ENCODE measurements at places on chromosomes 11 and 22.

DNA sequence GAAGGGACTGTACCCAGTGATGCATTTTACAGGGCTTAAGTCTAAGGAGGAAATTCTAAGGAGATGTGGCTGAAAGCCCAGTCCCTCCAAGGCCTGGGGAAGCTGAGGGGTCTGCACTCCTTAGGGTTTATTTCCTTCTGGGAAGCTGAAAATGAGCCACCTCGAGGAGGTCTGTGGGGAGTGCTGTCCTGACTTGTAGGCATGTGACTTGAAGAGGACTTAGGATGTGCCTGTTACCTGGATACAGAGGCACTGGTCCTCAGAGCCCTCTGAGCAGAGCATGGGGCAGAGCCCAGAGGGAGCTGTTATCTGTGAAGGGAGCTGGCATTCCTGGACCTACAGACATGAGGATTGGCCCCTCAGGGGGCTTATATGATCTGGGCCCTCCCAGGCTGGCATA, 77.1 kb downstream of the TP53I11 start:
- DNase-seq, result no peak

DNA sequence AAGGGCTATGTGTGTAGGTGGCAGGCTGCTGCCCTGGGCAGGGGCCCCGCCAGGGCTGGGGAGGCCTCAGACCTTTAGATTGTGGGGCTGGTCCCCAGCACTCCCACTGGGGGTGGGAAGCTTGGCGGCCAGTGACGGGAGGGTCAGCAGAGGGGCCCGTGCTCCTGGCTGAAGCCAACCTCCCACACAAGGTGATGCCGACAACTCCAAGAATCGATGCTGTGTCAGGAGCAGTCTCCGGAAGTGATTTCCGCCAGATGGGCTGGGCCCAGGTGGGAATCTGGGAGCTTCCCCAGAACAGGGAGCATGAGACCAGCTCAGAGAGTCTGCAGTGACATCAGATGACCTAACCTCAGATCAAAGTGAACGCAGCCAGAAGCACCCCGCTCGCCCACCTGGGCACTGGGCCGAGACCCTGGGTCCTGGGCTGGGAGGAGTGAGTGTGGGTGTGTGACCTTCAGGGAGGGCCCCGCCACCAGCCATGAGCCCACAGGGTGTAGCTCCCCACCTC, 7.7 kb downstream of the TRPM5 start:
- DNase-seq, result no peak

DNA sequence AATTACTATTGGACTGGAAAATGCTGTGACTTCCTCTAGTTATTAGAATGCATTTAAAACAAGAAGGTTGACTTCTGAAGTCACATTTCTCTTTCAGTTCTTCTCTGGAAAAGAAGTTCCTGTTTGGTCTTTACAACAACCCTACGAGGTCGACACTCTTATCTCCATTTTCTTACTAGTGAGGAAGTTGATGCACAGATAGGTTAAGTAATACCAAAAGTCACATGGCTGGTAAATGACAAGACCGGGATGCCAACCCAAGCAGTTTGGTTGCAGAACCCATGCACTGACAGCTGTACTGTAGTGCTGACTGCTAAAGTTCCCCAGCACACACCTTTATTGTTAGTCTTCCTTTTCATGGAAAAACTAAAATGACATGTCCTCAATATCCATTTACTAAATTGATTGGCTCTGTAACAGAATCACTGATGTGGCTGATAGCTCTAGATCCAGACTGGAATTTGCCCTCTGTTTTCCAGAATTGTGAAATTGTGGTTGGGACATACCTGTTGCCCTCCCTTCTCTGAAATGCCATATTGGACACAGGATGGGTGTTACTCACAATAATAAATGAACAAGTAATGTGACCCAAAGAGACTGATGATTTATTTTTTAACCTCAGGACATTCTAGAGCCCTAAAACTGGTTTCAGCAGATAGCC, 9.4 kb upstream of the TECTA start:
- no peak for DNase-seq

DNA sequence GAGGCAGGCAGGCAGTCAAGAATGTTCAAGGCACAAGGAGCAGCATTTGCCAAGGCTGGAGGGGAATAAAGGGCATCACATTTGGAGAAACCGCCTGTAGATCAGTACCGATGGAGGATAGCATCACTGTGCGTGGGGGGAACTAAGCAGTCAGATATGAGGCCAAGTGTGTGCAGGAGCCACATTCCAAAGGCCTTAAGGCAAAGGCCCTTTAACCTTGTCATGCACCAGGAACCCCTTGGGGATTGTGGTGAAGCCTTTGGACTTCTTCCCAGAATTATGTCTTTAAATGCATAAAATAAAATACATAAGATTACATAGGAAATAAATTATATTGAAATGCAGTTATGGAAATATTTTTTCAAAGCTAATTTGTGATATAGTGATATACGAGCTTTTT, 532.1 kb downstream of the BUD13 start:
- no peak for DNase-seq

DNA sequence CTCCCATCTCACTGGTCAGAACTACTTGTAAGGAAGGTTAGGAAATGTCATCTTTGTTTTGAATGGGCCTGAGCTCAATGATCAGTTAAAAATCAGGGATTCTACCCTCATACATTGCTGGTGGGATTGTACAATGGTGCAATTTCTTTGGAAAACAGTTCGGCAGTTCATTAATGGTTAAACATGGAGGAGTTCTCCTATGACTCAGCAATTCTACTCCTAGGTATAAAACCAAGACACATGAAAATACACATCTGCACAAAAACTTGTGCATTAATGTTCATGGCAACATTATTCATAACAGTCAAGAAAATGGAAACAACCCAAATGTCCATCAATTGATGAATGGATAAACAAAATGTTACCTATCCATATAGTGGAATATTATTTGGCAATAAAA, 4.9 kb upstream of the APOA5 start:
- DNase-seq, result no peak

DNA sequence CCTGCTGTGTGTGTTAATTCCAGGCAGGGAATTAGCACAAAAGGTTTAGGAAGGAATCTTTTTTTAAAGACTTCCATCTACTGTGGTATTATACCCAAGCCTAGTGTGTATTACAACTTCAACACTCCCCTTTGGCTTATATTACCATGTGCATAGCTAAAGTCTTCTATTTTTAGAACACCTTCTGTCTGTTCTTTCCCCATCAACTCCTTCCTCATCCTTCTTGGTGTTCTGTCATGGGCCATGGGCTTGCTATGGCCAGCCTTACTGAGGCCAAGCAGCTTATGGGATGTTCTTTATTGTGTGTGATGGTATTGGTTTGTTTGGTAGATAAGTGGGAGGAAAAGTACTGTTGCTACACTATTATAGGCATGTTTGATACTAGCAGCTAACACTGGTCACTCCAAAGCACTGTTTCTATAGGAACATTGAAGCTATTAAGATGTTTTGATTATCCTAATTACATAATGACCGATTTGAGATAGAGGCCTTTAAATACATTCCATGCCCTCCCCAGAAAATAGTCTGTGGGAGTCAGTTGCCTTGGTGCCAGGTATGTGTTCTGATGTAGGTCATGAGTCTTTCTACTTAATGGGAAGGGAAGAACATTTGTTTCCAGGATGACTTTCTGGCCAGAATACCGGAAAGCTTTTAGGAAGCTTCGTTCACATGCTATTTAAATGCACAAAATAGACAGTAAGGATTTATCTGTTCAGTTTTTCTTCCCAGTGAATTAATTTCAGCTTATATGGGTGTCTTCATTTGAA, 16.5 kb downstream of the MCAM start:
- no peak for DNase-seq

DNA sequence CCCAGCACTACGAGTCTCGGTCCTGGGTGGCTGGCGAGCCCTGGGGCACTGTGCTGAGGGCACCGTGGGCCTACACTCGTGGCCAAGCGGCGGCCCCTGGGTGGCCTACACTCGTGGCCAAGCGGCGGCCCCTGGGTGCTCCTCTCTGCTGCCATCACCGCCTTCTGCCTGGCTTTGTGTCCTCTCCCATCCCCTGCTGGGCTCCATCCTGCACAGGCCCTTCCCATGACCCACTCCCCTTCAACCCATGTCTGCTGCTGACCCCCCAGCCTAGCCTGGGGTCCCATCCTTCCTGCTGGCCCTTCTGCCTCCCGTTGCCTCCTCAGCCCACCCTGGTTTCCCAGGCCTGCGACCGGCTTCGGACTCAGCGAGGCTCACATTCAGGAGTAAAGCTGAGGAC, 87.4 kb upstream of the CLDN5 start:
- no peak for DNase-seq

GRCh38 chr22:17472932-17473331, 90.4 kb upstream of the SLC25A18 start:
- DNase-seq, result no peak

GRCh38 chr11:104366321-104366734, 202.4 kb upstream of the PDGFD start:
- no peak for DNase-seq

- no peak for DNase-seq
These were observed 1.1 kb upstream of the ZC3H12C start for GRCh38 chr11:110092111-110092514.

DNA sequence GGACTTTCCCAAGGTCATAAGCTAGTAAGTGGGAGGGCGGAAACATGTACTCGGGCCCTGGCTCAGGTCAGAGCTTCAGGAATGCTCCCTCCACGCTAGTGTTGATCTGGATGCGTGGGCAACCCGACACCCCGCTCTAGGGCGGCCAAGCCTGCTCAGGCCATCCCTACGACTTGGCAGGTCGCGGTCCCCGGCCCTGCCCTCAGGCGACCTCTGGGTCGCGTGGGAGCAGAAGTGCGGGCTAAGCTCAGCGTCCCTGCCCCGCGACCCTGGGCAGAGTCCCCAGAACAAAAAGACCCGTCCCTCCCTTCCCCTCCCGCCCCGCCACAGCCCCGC, 781 bp upstream of the TEF start:
- no peak for DNase-seq

DNA sequence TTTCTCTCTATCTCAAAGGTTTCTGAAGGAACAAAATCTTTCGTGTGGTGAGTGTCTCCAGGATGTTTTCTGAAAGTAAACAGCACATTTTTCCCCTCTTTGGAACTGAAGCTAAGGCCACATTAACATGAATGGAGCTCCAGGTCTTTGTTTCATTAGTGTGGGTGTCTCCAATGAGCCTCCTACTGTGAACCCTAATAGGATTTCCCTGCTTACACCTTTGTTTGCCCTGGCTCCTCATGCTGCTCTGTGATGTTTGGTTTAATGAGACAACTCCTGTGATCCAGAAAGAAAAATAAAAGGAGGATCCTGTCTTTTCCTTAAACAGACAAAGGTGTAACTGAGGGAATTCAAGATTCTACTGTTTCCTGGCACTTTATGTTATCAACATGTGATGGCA, 76.9 kb upstream of the SLC6A5 start:
- no peak for DNase-seq

GRCh38 chr11:34790620-34791019, 125.6 kb downstream of the APIP start:
- DNase-seq, result no peak

- no peak for DNase-seq
These were observed 7.3 kb upstream of the FUT4 start for GRCh38 chr11:94536386-94536785.

- no peak for DNase-seq
These were observed 64.1 kb downstream of the CLPB start for GRCh38 chr11:72370201-72370600.

- no peak for DNase-seq
These were observed 436.9 kb downstream of the GUCY1A2 start for GRCh38 chr11:106581399-106581798.

GRCh38 chr11:124510279-124510678, 33.2 kb downstream of the OR8B12 start:
- DNase-seq, result no peak

DNA sequence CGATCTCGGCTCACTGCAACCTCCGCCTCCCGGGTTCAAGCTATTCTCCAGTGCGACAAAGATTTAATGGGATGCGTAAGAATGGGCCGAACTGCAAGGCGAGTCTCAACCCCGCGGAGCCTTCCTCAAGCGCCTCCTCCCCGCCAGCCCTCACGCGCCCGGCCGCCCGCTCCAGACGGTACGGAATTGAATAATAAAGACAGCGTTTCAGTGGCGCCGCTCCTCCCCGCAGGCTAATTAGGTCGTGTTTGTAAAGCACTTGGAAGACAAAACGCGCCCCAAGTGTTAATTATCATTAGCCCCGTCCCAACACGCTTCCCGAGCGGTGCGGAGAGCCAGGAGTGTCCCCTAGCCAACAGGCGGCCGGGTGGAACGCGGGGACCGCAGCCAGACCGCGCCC, 192.0 kb downstream of the BUD13 start:
- no peak for DNase-seq

DNA sequence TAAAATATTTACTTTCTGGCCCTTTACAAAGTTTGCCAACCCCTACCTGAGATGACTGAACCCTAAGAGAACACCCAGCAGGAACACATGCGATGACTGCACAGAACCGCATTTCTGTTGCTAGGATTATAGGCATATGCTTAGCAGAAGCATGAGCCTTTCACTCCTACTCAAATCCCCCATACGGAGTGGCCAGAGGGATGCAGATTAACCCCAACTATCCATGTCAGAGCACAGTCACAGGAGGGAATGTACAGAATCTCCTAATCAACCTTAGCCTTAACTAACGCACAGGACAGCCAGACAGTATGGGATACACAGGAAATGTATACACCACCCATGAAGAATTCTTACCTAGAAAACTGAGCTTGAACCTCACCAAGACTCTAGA, 6.2 kb downstream of the HPS4 start:
- DNase-seq, result no peak

GRCh38 chr11:60926500-60926899, 2.2 kb downstream of the TMEM132A start:
- DNase-seq, result no peak

GRCh38 chr11:132080127-132080526, 709.7 kb downstream of the NTM start:
- no peak for DNase-seq

DNA sequence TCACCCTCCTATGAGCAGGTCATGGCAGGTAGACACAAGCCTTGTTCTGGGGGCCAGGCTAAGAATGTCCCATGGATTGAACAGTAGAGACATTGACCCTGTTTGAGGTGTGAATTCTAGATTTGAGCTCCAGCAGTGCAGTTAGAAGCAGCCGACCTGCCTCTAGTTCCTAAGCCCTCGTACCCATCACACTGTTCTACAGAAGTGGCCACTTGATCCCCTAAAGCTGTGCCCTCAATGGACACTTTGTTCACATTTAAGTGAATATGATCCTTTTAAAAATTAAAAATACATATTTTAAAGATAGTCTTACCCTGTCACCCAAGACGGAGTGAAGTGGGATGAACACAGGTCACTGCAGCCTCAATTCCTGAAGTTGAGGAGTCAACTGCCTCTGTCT, 122.0 kb downstream of the MED15 start:
- DNase-seq, result no peak

DNA sequence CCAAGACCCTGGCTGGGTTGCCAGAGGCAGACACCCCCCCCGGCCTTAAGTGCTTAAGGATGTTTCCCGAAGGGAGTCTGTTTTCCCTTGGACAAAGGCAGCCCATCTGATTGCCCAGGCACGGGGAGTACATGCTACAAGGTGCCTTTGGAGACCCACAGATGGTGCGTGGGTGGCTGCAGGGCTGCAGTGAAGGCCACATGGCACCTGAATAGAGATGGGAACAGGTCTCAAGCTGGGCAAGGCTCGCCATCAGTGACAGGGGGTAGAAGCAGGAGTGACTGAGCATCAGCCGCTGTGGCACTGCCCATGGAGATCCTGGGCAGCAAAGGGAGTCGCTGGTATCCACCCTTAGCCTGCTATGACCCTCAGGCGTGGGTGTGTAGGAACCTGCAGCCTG, 2.4 kb downstream of the RTL6 start:
- DNase-seq, result no peak

All from central memory CD4-positive, alpha-beta T cell (primary cell).